ENCODE measurements at places on chromosomes 2 and 18.

DNA sequence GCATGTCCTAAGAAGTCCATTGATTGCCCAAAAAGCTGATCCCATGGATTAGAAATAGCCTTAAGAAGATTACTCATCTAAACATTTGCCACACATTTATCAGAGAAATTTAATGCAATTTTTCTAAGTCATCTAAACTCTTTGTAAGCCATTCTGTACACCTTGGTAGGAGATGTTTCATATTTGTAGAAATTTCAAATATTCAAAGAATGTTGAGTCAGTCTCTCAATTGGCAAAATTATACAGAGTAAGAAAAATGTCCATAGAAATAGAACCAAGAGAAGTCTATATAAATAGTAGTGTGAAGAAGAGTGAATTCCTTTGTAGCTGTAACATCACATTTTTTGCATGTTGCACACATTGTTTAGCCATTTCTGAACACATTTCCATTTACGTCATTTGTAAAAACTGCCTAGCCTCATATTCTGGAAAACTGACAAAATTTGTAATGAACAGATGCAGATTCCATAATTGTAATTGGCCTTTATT lies 128.6 kb downstream of the MSTN start:
- DNase-seq = no peak

GRCh38 chr2:39227628-39228412 lies 15.9 kb downstream of the CDKL4 start:
- DNase-seq = peak; percentile 50

GRCh38 chr2:147288131-147288530 lies 556.7 kb upstream of the ACVR2A start:
- DNase-seq = no peak

GRCh38 chr2:100982431-100982861 lies 19.6 kb upstream of the RPL31 start:
- DNase-seq = no peak

GRCh38 chr18:41751161-41751560 lies 203.9 kb upstream of the PIK3C3 start:
- no peak for DNase-seq

- DNase-seq = no peak
Observed at GRCh38 chr2:184498936-184499335, 99.4 kb upstream of the ZNF804A start.

DNA sequence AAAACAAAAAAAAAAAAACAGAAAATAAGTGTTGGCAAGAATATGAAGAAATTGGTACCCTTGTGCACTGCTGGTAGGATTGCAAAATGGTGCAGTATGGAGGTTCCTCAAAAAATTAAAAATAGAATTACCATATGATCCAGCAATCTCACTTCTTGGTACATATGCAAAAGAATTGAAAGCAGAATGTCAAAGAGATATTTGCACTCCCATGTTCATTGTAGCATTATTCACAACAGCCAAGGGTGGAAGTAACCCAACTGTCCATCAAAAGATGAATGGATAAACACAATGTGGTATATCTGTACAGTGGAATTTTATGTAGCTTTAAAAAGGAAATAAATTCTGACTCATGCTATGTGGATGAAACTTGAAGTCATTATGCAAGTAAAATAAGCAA lies 72.8 kb upstream of the POU3F3 start:
- DNase-seq = no peak

- no peak for DNase-seq
Observed at GRCh38 chr2:173884025-173884802, 81.0 kb downstream of the SP3 start.

DNA sequence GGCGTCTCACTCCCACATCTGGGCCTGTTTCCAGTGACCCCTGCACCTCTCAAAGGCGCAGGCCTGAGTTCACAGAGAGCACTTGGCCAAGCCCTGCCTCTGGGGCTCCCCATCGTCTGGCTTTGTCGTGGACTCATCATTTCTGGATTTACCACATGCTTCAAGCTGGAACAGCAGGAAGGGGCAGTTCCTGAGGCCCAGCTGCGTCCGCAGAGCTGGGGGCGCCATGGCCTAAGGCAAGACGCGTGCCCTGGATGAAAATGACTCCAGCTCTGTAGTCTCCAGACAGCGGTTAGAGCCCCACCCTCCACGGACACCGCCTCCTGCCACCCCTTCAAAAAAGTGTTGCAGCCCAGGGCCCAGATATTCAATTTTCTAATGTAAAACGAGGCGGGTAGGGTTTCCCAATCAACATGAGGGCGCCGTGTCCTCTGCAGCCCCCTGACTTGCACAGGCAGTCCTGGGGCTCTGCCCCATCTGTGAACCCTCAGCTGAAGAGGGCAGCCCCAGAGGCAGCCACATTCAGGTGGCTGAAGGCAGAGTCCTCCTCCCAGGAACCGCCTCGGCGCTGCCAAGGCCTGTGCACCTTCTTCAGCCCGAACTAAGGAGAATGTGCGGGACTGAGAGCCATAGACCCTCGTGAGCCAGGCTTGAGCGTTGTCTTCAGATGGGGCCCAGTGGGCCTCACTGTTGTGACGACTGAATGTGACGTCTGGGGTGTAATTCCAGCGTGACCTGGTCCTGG lies 85.5 kb downstream of the NFATC1 start:
- DNase-seq = no peak

GRCh38 chr2:41930807-41931566 lies 116.8 kb upstream of the PKDCC start:
- no peak for DNase-seq
